Prostate gland (tissue), 2 donors: ENCODE measurements at places on chromosomes 3 and 15. TPM values are rescaled to one million over a fixed set of nuclear protein-coding genes. Genes with fewer than 3 reads are reported as not detected.

The CAV3 gene
- not detected for total RNA-seq

The CPN2 gene
- total RNA-seq = not detected

The ATP13A5 gene
- total RNA-seq = not detected

The CDCP1 gene
- 14.3 TPM for total RNA-seq

The SNUPN gene
- total RNA-seq = 21.6 TPM

The CCR3 gene
- total RNA-seq = not detected

The SAMMSON gene
- 0.14 TPM for total RNA-seq

The PLCB2 gene
- 13.0 TPM for total RNA-seq

The TP53BP1 gene
- 36.3 TPM for total RNA-seq

The C15orf40 gene
- total RNA-seq = 15.4 TPM

The OR5H1 gene
- not detected for total RNA-seq

The TMC3 gene
- 0.14 TPM for total RNA-seq

DNA sequence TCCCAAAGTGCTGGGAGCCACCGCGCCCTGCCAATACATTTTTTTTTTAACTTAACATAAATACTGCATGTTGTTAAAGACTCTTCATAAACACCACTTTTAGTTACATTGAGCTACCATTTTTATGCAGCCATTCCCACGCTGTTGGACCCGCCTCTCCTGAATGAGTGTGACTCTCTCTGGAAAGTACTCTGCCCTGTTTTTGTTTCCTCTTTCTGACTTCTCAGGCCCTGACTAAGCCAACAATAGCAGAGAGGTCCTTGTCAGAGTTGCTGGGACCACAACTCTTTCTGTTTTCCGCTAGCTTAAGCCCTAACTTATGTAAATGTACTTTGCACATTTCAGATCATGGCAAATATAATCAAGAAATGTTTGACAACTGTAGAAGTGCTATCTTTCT, 35.2 kb downstream of the PARP15 start:
- no peaks in the 10 kb centered on the region for H3K27me3 ChIP-seq
- H3K4me3 ChIP-seq = no peak overlapping the region
- DNase-seq = no peak
- no peaks in the 10 kb centered on the region for H3K36me3 ChIP-seq

- H3K27me3 ChIP-seq = no peaks in the 10 kb centered on the region
- no peak overlapping the region for H3K27ac ChIP-seq
- H3K4me3 ChIP-seq = no peak overlapping the region
- H3K36me3 ChIP-seq = no peaks in the 10 kb centered on the region
Measured at GRCh38 chr3:46297658-46298423, 55.6 kb downstream of the CCR3 start.

DNA sequence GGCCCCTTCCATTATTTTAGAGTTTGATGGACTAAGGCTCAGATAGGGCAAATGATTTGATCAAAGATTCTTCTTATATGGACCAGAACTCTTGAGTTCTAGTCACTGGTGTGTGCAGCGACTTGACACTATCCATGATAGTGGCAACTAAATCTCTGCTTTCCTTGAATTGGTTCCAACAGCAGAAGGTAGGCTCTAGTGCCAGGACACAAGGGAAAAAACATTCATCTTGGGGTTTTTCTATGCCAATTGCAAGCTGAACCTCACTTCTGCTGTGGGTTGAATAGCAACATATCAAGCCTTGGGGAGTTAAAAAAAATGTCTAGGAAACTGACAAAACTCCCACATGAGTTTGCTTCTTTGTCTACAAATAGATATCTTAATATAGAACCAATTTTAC, 35.1 kb downstream of the CTXND1 start:
- H3K4me3 ChIP-seq = no peak overlapping the region
- no peak overlapping the region for H3K27ac ChIP-seq
- H3K27me3 ChIP-seq = no peaks in the 10 kb centered on the region
- no peaks in the 10 kb centered on the region for H3K4me1 ChIP-seq
- no peaks in the 10 kb centered on the region for H3K36me3 ChIP-seq

DNA sequence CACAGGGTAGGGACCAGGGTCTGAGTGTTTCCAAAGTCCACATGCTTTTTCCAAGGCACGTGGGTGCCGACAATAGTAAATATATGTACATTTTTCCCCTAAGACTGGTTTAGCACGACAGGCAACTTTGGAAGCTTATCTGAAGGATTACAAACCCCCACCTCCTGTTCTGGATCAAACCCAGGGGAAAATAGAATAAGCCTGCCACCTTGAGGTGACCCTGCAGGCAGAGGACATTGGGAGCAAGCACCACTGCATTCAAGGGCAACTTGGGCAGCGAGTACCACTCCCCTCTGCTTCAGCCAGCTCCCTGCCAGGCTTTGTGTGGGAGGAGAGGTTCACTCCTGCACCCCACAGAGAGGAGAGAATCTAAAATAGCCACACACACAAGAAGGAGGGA, 44.8 kb downstream of the KBTBD12 start:
- DNase-seq = peak; percentile 6
- H3K4me3 ChIP-seq = no peak overlapping the region
- H3K27me3 ChIP-seq = no peaks in the 10 kb centered on the region
- H3K36me3 ChIP-seq = no peaks in the 10 kb centered on the region
- H3K4me1 ChIP-seq = no peaks in the 10 kb centered on the region

DNA sequence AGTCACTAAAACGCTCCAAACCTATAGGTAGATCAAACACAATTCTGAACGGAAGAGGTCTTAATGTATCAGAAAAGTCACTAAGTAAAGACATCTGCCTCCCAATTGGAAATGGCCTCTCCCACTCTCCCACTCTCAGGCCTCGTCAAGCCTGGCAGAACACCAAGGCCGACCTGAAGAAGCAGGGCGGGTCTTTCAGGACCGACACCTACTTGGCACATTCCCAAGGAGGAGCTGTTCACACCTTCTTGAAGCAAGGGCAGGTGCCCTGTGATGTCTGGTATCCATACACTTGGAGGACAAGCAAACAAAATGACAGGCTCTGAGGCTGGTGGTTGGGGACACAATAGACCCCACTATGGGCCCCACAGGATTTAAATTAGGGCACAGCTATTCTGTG, 30.0 kb downstream of the XXYLT1 start:
- no peak overlapping the region for H3K4me3 ChIP-seq
- no peaks in the 10 kb centered on the region for H3K27me3 ChIP-seq
- no peak overlapping the region for H3K27ac ChIP-seq
- DNase-seq = no peak
- H3K4me1 ChIP-seq = no peaks in the 10 kb centered on the region
- no peaks in the 10 kb centered on the region for H3K36me3 ChIP-seq

DNA sequence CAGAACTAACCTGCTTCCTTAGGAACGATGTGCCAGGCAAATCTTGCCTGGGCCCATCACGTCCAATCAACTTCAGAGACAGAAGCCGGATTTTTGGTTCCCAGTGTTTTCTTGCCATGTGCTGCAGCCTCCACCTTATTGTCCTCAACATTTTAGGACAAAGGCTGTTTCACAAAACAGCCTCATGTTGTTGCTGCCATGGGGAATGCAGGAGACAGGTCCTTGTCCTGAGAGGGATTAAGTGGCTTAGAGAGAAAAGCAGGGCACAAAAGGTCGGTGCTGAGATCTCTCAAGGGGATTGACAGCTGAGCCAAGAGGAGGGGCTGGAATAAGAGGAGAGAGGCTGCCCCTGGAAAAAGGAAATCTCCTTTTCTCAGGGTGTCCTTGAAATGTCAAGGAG, 11.3 kb upstream of the NMNAT3 start:
- H3K27me3 ChIP-seq = no peaks in the 10 kb centered on the region
- no peak overlapping the region for H3K27ac ChIP-seq
- no peaks in the 10 kb centered on the region for H3K36me3 ChIP-seq
- no peak overlapping the region for H3K4me3 ChIP-seq
- no peak for DNase-seq

- no peak for DNase-seq
- no peak overlapping the region for H3K27ac ChIP-seq
- no peaks in the 10 kb centered on the region for H3K27me3 ChIP-seq
Measured at GRCh38 chr3:60622349-60622748, 628.9 kb downstream of the FHIT start.

- no peak overlapping the region for H3K27ac ChIP-seq
- H3K4me3 ChIP-seq = no peak overlapping the region
Measured at GRCh38 chr3:188817103-188817934, 354.5 kb upstream of the TPRG1 start.

- no peak for DNase-seq
- no peak overlapping the region for H3K4me3 ChIP-seq
- H3K27ac ChIP-seq = no peak overlapping the region
- H3K36me3 ChIP-seq = no peaks in the 10 kb centered on the region
Measured at GRCh38 chr3:4426782-4427344, 40.2 kb downstream of the SUMF1 start.

DNA sequence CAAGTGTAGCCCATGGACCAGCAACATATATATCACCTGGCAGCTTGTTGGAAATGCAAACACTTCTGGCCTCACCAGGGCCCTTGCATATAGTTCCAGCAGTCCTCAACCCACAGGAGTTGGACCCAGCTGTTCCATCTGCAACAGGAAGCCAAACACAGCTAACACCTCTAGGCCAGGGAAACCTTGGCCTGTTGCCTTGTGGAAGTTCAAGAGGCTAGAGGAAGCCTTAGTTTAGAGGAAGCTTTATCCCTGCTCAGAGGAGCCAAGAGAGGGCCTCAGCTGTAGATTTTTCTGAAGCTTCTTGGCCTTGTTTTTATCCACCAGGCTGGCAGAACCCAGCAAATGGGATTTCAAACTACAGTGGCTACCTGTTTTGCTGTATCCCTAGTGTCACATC, 11.4 kb downstream of the FHIT start:
- no peaks in the 10 kb centered on the region for H3K4me1 ChIP-seq
- no peak overlapping the region for H3K4me3 ChIP-seq
- DNase-seq = no peak
- no peak overlapping the region for H3K27ac ChIP-seq
- no peaks in the 10 kb centered on the region for H3K36me3 ChIP-seq
- H3K27me3 ChIP-seq = no peaks in the 10 kb centered on the region

- no peak overlapping the region for H3K4me3 ChIP-seq
- H3K36me3 ChIP-seq = no peaks in the 10 kb centered on the region
- H3K27me3 ChIP-seq = no peaks in the 10 kb centered on the region
- DNase-seq = no peak
- no peak overlapping the region for H3K27ac ChIP-seq
- no peaks in the 10 kb centered on the region for H3K4me1 ChIP-seq
Measured at GRCh38 chr3:145864336-145864735, 296.6 kb downstream of the PLOD2 start.

DNA sequence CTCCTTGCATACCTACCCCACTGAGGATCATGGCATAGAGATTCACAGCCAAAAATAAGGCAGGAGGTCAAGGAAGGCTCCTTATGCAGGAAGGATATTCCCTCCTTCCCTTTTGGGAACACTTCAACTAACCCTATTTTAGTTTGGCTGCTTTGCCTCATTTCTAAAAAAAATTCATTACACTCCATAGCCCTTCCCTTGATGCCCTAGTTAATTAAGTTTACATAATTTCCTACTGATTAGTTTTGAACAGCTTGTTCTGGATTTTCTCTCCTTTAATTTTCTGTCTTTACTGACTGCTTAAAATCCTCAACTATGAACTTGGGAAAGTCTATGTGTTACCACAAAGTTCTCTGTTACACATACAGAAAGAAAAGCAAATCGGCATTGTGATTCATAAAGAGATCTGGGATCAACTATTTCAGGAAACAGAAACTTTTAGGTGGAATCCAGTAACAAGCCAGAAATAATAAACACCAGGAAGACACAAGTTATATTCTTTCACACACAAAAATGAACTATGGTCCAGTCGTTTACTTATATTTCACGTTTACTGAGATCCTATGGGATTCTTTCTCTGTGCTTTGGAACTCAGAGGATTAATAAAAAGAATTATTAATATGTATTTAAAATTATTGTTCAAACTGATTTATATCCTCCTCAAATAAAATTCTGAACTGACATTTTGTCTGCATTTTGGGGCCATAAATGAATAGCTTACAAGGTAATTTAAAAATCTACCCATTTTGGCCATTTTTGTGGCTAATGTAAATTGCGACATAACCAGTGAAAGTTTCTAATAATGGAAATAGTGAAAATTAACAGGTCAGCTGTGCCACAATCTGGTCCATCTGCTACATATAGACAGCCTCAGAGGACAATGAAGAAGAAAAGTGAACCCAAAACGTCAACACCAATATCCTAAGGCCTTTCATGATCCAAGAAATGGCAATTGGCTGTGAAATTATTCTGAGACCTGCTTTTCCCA, 113.8 kb downstream of the FRMD5 start:
- H3K4me3 ChIP-seq = no peak overlapping the region
- H3K27ac ChIP-seq = no peak overlapping the region
- no peaks in the 10 kb centered on the region for H3K27me3 ChIP-seq
- no peak for DNase-seq
- no peaks in the 10 kb centered on the region for H3K36me3 ChIP-seq

- H3K4me1 ChIP-seq = no peaks in the 10 kb centered on the region
- H3K27me3 ChIP-seq = no peaks in the 10 kb centered on the region
- no peaks in the 10 kb centered on the region for H3K36me3 ChIP-seq
- no peak overlapping the region for H3K4me3 ChIP-seq
Measured at GRCh38 chr15:56989411-56989924, 71.0 kb downstream of the TCF12 start.

- DNase-seq = no peak
- H3K36me3 ChIP-seq = no peaks in the 10 kb centered on the region
- H3K4me3 ChIP-seq = no peak overlapping the region
- H3K27ac ChIP-seq = no peak overlapping the region
- H3K27me3 ChIP-seq = no peaks in the 10 kb centered on the region
- H3K4me1 ChIP-seq = no peaks in the 10 kb centered on the region
Measured at GRCh38 chr3:151391720-151392119, 7.2 kb upstream of the P2RY12 start.

- DNase-seq = no peak
- H3K27ac ChIP-seq = no peak overlapping the region
- H3K4me1 ChIP-seq = no peaks in the 10 kb centered on the region
- H3K4me3 ChIP-seq = no peak overlapping the region
- no peaks in the 10 kb centered on the region for H3K27me3 ChIP-seq
Measured at GRCh38 chr3:52873433-52874159, 23.8 kb downstream of the STIMATE start.

GRCh38 chr3:36710606-36711005, 53.7 kb downstream of the DCLK3 start:
- H3K27ac ChIP-seq = no peak overlapping the region
- DNase-seq = no peak

DNA sequence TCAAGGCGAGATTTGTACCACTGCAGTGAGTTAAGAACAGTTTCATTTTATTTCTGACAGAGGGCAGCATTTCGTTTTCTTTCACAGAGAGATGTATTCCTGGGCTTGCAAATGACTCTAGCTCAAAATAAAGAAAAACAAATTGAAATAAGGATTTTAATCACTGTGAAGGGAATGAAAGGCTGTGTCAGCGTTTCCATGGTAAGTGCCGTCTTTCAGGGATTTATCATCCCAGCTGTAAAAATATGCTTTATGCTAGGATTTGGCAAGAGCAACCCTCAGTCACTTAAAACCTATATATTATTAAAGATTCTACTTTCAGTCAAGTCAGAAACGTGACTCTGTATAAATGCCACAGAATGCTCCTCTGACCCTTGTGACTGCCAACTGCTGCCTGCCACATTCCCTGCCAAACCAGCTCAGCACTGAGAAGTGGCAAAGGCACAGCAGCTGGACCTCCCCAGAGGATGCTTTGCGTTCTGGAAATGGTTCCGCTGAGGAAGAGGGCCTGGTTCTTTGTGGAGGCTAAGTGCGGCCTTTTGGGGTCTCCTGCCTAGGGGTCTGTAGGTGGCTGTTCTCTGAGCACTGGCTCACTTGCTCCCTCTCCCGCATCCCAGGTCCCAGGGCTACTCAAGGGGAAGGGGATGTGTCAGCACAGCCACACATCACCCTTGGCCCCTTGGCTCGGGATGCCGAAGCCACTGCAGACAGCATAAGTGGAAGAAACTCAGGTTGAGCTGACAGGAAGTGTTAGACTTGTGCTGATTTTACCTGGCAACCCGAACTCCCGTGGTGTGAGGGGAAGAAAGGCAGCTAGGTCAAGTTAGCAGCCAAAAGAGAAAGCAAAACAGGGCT, 56.6 kb upstream of the POMGNT2 start:
- no peaks in the 10 kb centered on the region for H3K4me1 ChIP-seq
- H3K4me3 ChIP-seq = no peak overlapping the region
- DNase-seq = no peak
- H3K27ac ChIP-seq = no peak overlapping the region
- H3K36me3 ChIP-seq = no peaks in the 10 kb centered on the region
